ENCODE measurements at places on chromosomes 4 and X.

DNA sequence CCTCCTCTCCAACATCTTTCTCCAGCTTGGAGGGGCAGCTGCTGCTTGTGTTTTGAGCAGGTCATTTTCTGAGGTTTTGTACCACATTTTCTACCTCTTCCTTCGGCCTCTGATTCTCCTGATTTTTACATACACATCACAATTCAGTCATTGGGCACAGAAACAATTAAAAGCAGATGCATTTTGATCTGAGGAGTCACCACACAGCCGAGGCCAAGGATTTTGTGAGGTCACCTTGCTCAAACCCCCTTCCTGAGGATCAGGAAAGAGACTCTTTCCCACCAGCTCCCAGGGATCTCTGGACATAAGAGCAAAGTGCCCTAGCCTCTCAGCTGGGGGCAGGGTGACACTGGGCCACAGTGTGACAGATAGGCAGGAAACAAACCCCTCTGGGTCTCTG lies 5.4 kb upstream of the FATE1 start:
- no peak for DNase-seq

GRCh38 chrX:39677978-39678791 lies 419.6 kb downstream of the BCOR start:
- no peak for DNase-seq

DNA sequence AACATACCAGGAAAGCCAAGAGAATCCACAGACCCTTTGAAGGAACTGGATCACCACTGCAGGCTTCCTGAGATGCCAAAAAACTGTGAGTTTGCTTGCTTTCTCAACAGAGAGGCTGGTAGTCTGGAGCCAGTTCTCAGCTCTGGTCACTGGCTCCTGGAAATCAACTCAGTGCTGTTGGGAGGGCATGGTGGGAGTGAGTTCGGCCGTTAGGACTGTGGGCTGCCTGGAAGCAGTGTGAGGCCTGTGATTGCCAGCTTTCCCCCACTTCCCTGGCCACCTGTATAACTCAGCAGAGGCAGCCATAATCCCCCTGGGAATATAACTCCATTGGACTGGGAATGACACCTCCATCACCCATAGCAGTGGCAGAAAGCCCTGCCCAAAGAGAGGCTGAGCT lies 122.0 kb upstream of the FSTL5 start:
- DNase-seq = no peak

DNA sequence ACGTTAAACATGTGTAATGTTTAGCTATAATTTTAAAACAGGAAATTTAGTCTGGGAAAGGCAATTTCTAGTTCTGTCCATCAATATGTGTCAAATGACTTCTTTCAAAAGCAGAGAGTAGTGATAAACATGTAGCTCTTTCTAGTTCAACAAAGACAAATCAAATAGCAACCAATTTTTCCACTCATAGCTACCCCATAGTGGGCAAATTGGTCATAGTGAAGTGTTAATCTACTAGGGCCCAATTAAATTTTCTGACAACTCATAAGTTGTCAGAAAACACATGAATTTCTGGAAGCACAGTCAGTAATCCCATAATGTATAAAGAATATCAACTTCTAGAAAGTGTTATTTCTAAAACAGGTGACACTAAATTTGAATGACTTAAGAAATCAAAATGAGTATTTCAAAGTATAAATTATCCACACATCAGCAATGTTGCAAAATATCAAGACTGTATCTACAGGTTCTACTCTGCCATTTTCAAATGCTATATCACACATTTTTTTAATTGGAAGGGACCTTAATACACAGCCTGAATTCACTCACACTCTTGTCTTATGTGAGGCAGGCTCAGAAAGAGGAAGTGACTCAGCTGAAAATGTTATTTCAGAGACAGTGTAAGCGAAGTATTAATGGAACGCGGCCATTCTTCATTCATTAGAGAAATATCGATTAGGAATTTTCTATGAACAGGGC lies 7.7 kb downstream of the OCIAD2 start:
- no peak for DNase-seq

GRCh38 chr4:165864271-165864670 lies 8.8 kb upstream of the TLL1 start:
- DNase-seq = no peak

All from muscle of arm (tissue), 14 donors.